Caki2 (cell line): ENCODE measurements at places on chromosomes 3 and 15.

- no peak for DNase-seq
Measured at GRCh38 chr3:101574388-101575112, 570 bp downstream of the PCNP start.

GRCh38 chr3:100606894-100607512 is 2.4 kb upstream of the ADGRG7 start:
- DNase-seq = no peak

DNA sequence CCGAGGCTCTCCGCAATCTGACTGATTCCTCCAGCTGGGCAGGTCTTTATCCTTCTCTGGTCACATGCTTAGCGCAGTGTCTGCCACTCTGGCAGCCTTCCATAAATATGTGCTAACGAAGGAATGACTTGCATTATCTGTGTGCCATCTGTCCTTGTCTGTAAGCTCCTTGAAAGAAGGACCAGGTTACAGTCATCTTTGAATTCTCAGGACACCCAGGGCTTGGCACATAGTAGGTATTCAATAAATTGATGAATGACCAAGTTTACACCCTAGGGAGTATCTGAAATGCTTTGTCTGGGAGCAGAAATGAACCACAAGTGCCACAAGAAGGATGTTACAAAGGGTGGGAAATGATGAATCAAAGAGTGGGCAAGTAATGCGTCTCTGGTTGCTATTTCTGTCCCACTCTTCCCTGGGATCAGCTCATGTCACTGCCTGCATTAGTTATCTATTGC is 16.5 kb upstream of the FAM3D start:
- DNase-seq = no peak

DNA sequence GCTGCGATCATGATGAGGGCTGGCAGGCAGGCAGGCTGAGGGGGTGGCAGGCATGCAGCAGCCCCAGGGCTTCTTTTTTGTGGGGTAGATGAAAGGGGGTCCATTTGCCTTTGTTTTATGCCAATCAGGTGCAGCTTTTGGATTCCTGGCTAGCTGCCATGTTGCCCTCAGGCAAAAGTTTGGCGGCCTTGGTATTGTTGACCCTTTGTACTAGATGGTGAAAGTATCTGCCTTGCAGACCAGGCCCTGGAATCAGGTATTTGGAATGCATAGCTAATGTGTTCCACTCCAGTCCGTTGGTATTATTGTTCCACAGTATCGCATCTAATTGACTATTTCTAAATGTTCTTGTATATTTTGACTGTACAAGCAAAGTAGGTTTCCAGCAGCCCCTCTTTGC is 35.0 kb downstream of the EEFSEC start:
- no peak for DNase-seq

GRCh38 chr3:164476631-164477030 is 601.7 kb downstream of the SI start:
- DNase-seq = no peak

- no peak for DNase-seq
Measured at GRCh38 chr3:59079962-59080361, 30.1 kb upstream of the CFAP20DC start.

GRCh38 chr3:44130249-44130648 is 111.4 kb upstream of the TOPAZ1 start:
- DNase-seq = no peak

DNA sequence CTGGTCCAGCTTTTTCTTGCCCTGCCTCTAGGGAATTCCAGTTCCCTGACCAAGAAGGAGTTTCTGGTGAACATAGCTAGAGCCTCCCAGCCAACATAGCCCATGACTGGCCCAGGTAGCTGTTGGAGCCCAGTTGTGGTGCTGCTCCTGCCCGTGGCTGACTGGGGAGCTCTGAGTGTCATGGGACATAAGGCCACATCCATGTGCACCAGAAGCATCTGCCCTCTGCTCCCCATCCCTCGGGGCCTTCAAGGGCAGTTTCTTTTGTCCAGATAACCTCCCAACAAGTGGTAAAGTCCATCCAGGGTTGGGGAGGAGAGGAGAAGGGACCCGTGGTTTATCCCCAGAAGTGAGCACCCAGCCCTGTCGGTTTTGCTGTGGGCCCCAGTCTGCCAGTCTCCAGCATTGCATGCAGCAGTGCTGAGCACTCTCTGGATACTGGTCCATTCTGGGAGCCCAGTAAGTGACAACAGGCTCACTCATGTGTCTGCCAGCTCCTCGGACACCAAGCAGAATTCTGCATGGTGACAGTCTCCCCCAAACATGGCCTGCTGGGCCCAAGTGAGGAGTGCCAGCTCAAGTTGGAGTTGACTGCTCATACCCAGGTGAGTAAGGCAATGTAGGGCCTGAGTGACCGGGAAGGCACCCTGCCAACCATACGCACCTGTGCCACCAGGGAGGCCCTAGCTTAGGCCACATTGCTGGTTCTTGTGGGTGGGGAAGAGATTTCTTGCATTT is 28.8 kb downstream of the ACAA1 start:
- no peak for DNase-seq

DNA sequence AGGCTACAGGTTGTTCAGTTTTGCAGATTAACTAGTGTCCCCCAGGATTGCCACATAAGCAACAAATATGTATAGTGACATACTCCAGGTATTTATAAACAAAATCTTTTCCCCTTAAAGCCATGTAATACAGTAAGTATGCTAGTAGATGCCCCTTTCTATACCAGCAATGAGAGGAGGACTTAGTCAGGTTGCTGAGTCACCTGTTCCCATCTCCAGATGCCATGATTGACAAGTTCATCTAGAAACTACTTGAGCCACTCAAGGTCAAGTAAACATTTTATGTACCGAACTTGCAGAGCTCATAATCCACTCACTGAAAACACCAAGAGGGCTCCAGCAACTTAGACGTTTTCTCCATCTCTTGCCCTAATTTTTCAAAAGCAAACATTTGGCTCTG is 18.2 kb downstream of the SLC9A9 start:
- DNase-seq = no peak

GRCh38 chr15:33398555-33398954 is 87.8 kb downstream of the RYR3 start:
- no peak for DNase-seq

- DNase-seq = no peak
Measured at GRCh38 chr3:159852266-159852665, 136.4 kb upstream of the IL12A start.

DNA sequence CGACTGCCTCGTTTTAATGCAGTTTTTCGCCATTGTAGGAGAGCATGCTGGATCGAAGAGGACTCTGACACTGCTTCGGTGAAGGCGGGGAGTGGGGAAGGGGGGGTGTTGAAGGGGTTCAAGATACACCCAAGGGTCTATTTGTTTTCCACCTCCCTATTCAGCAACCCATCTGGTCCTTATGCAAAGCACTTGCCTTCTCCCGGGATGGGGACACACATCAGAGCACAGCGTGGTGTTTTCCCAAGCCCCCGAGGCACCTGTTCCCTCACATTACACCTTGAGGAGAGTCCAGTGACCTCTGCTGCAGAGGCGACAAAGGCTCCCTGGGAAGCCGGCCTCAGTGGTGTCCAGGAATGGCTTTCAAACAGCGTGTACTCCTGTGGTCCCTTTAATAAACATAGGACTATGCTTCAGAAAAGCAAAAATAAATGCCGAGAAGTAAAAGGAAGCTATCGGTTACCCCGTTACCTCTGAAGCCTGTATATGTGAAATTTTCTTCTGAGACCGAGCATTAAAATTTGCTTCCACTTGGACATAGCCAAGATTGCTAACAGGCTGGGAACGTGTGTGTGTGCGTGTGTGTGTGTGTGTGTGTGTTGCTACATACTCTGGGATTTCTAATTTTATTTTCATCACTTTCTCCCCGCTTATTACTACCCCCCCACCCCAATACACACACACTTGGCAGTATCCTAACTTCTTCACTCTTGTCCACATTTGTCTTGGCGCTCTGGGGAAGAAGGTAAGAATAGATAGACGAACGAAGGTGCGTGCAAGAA is 53.2 kb downstream of the CCDC54 start:
- no peak for DNase-seq
